Stimulated activated naive CD8-positive, alpha-beta T cell treated with anti-CD3 and anti-CD28 coated beads, Interleukin-15, amount 100 ng/mL, for 72 hours (primary cell): ENCODE measurements at places on chromosomes 2 and 18.

GRCh38 chr18:28267878-28268625 lies 91.1 kb upstream of the CDH2 start:
- DNase-seq, result no peak

- DNase-seq, result no peak
These were observed 245.3 kb downstream of the STK39 start for GRCh38 chr2:168002021-168002553.

- DNase-seq, result no peak
These were observed 41.1 kb downstream of the MYO7B start for GRCh38 chr2:127576433-127577207.

GRCh38 chr18:34222307-34223163 lies 2.2 kb downstream of the NOL4 start:
- no peak for DNase-seq

DNA sequence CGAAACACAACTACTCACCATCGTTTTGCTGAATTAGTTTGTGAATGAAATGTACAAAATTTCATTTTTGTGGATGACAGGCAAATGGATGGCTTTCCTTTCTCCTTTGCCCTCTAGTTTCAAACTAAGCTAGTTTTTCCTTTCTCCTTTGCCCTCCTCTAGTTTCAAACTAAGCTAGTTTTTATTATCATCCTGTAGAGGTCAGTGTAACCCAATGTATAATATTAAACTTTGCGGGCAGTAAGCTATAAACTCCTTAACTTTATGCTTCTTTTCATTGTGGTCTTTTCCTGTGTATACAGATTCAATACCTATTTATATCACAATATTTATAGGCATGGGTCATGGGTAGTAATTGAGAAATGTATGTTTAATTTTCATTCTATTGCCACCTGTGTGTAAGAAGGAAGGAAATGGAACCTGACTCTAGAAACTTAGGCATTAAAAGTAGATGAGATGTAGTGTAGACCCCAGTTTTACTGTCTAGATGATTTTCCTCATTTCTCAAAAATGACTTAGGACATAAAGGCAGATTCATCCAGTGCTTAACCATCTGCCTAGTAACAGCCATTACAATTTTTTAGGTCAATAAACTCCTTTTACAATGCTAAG lies 58.1 kb downstream of the MAP3K19 start:
- DNase-seq, result no peak

- DNase-seq, result no peak
These were observed 34.3 kb upstream of the LMAN1 start for GRCh38 chr18:59393381-59393780.

DNA sequence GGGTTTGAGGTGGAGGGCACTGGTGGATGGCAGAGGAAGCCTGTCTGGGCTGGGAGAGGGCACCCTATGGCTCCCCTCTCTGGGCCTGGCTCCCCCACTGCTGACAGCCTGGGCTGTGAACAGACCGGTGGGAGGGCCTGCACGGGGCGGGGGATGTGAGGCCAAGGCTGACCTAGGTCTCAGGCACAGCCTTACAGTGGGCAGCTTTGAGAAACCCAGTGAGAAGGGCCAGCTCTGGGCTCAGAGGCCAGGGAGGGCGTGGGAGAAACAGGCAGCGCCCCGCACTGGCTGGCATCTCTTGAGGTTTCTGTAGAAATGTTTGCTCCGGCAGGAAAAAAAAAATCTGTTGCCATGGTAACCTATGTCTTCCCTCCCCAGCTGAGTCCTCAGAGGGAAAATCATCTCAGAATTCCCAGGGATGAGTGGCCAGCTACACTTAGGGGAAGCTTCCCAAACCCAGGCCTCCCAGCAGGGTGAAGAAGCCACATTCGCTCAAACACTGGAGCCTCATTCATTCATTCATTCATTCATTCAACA lies 71.7 kb upstream of the TAF1B start:
- DNase-seq, result no peak

DNA sequence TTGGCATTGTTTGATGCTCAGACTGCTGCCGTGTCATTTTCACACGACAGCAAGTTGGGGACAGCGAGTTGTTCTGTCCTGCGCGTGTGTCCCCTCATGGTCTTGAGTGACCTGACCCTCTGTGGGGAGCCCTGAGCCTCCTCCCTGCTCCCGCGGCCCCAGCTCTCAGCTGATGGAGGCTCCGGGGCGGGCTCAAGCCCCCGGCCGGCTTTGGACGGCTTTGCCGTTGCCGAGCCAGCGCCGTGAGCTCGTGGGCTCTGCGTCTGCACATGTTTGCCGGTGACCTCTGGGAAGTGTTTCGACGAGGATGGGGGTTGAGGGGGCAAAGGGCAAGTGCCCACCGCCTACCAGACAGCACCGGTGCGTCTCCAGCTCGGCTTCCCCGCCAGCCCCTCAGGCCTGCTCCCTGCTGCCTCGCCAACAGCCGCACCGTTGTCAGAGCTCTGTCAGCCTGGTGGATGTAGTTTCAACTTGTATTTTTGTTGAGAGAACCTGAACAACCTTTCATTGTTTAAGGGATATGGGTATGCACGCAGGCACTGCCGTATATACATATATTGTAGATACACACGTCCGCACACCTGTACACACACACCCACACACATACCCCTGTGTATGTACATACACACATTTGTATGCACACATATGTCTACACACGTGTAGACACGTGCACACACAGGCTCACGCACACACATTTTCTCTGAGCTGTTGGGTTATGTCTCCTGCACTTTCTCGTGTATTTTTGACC lies 13.7 kb downstream of the PDCD1 start:
- no peak for DNase-seq

GRCh38 chr18:31646332-31647126 lies 37.9 kb downstream of the B4GALT6 start:
- no peak for DNase-seq

DNA sequence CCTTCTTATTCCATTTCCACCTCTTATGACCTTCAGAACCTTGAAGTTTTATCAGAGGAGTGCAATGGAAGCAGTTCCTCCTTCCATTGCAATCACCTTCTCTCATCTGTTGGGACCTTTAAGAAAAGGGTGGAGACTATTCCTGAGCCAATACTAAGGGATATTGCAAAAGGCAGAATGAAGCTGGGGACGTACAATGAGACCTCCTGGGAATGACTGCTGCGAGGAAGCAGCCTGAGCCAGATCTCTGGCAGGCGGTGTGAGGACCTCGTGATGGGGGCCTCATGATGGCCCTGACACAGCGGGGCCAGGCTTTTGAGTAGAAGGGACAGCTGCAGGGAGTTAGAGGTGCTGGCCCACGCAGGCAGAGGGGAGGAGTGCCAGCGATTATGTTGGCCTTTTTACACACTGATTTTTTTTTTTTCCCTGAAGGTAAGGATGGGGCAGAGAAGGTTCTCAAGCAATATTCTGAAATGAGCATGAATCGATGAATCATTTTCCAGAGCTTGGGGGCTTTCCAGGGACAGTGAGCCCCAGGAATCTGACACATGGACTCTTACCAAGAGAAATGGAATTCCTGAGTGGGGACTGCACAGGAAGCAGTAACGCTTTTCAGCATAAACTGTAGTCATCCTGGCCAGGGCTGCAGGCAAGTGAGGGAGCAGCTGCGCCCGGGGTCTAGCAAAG lies 40.0 kb upstream of the LAPTM4A start:
- no peak for DNase-seq

GRCh38 chr2:241649404-241649803 lies 11.9 kb downstream of the ATG4B start:
- no peak for DNase-seq

DNA sequence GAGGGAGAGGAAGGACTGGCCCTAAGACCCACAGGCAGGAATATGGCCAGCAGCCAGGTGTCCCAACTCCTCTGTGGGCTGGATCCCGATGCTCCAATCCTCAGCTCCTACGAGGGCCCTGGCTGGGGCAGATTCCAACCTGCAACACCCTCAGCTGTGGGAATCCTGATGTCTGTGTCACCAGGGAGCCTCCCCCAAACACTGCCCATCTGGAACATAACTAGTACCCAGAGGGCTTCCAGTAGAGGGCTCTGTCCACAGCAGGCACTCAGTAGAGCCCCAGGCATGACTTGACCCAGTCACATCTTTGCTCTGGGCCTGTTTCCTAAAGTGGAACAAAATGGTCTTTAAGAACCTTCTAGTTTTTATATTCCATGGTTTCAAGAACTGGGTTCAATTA lies 20.6 kb upstream of the LOXHD1 start:
- no peak for DNase-seq

DNA sequence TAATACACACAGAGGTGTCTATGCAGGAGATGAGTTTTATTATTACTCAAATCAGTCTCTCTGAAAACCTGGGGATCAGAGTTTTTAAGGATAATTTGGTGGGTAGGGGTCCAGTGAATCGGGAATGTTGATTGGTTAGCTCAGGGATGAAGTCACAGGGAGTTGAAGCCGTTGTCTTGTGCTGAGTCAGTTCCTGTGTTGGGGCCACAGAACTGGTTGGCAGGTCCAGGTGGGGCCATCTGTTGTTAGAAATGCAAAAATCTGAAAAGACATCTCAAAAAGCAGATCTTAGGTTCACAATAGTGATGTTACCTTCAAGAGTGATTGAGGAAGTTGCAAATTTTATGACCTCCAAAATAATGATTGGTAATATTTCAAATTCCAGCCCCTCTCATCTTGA lies 86.9 kb downstream of the VSNL1 start:
- DNase-seq, result no peak

DNA sequence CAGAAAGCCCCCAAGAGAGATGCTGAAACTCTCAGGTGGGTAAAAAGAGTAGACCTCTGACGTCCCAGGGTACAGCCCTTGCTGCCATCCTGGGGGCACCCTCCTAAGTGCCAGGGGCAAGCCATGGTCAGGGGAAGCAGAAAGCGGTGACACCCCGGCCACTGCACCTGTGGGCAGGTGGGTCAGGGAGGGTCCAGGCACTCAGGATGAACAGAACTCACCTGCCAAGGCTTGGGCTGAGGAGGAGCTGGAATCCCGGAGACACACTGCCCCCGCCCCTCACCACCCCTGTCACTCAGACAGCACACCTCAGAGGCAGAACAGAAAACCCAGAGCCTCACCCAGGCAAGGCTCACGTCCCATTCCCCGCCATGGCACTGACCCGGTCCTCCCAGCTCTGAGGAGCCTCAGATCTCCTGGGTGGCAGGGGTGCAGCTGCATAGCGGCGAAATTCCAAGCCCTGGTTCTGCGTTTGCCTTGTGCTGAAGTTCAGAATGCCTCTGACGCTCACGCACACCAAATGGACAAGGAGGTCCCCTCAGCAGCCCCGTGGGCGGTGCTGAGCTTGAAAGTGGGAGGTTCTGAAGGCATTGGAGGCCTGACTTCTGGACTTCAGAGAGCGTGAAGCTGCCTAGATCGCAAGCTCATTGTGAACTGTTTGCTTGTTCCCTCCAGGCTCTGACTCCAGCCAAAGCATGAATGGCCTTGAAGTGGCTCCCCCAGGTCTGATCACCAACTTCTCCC lies 4.3 kb downstream of the GPR17 start:
- no peak for DNase-seq

GRCh38 chr2:193199322-193199721 lies 1004.6 kb upstream of the TMEFF2 start:
- DNase-seq, result no peak

- no peak for DNase-seq
These were observed 34.5 kb downstream of the STK39 start for GRCh38 chr2:168212866-168213265.

DNA sequence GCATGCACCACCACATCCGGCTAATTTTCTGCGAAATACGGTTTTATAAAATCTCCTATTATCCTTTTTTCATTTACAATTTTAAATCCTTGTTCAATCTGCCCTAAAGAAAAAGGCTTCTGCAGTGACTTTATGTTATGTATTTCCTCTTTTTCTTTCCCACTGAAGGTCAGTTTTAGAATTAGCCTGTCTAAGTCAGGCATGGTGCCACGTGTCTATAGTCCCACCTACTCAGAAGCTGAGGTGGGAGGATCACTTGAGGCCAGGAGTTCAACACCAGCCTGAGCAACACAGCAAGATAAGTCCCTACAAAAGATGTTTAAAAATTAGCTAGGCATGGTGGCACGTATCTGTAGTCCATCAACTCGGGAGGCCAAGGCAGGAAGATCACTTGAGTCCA lies 39.8 kb upstream of the TNFRSF11A start:
- no peak for DNase-seq
